ENCODE measurements at places on chromosomes 5 and 9. TPM values are rescaled to one million over a fixed set of nuclear protein-coding genes. Genes with fewer than 3 reads are reported as not detected.

Gene SNCAIP
- polyA plus RNA-seq = 0.80 TPM

Gene DRD1
- 0.08 TPM for polyA plus RNA-seq

Gene SLC46A2
- polyA plus RNA-seq = 1.0 TPM

Gene TAF11L10
- not detected for polyA plus RNA-seq

Gene COQ4
- polyA plus RNA-seq = 73.6 TPM

Gene CNTNAP3B
- polyA plus RNA-seq = 8.8 TPM

Gene ADRA1B
- polyA plus RNA-seq = 0.08 TPM

Gene NEUROG1
- polyA plus RNA-seq = not detected

Gene FOXD1
- polyA plus RNA-seq = 1.3 TPM

Gene NRARP
- polyA plus RNA-seq = 7.8 TPM

Gene STC2
- 1.4 TPM for polyA plus RNA-seq

Gene IFNA13
- polyA plus RNA-seq = not detected

Gene POLR3G
- polyA plus RNA-seq = 1.9 TPM

Gene TAS2R1
- not detected for polyA plus RNA-seq

Gene FXN
- polyA plus RNA-seq = 3.3 TPM

Gene PTPRD
- 0.60 TPM for polyA plus RNA-seq

Gene IL31RA
- not detected for polyA plus RNA-seq

Gene TAF11L5
- not detected for polyA plus RNA-seq

Gene MCC
- polyA plus RNA-seq = 7.2 TPM

Gene FLT4
- 4.0 TPM for polyA plus RNA-seq

Gene SCGB3A2
- 0.13 TPM for polyA plus RNA-seq

Gene CARTPT
- polyA plus RNA-seq = not detected

Gene ARID3C
- not detected for polyA plus RNA-seq

Gene ST8SIA4
- 0.35 TPM for polyA plus RNA-seq

Gene PCDHA1
- polyA plus RNA-seq = 0.02 TPM

Gene ADAMTS12
- 0.06 TPM for polyA plus RNA-seq

Gene SHROOM1
- 3.3 TPM for polyA plus RNA-seq

Gene DOLK
- 11.6 TPM for polyA plus RNA-seq

Gene CIZ1
- polyA plus RNA-seq = 39.8 TPM

Gene TERT
- polyA plus RNA-seq = 0.51 TPM

Gene C5orf46
- not detected for polyA plus RNA-seq

Gene SH3RF2
- 24.9 TPM for polyA plus RNA-seq

Gene CDKN2B-AS1
- 0.28 TPM for polyA plus RNA-seq

Gene ORM1
- 0.11 TPM for polyA plus RNA-seq

Gene CYSRT1
- 334 TPM for polyA plus RNA-seq

Gene SLC6A7
- polyA plus RNA-seq = not detected

Gene SLF1
- polyA plus RNA-seq = 1.8 TPM

Gene SELENOP
- polyA plus RNA-seq = 32.2 TPM

Gene IFNA21
- not detected for polyA plus RNA-seq

Gene CCNI2
- polyA plus RNA-seq = 0.05 TPM

Gene CD180
- 0.06 TPM for polyA plus RNA-seq

Gene NDUFB6
- polyA plus RNA-seq = 26.2 TPM

Gene C5orf52
- polyA plus RNA-seq = not detected

Gene FAT2
- 29.5 TPM for polyA plus RNA-seq

Gene QRFP
- polyA plus RNA-seq = 0.16 TPM

Gene IL13
- polyA plus RNA-seq = not detected

Gene IFNA4
- not detected for polyA plus RNA-seq

Gene KCNT1
- 0.14 TPM for polyA plus RNA-seq

Gene UBAP2
- 15.6 TPM for polyA plus RNA-seq

Gene PRUNE2
- polyA plus RNA-seq = 40.7 TPM

Gene DDX4
- polyA plus RNA-seq = not detected

Data from esophagus (tissue), 2 donors.